Cortex of kidney (tissue), 1 donor: ENCODE measurements at places on chromosomes 13 and 19.

DNA sequence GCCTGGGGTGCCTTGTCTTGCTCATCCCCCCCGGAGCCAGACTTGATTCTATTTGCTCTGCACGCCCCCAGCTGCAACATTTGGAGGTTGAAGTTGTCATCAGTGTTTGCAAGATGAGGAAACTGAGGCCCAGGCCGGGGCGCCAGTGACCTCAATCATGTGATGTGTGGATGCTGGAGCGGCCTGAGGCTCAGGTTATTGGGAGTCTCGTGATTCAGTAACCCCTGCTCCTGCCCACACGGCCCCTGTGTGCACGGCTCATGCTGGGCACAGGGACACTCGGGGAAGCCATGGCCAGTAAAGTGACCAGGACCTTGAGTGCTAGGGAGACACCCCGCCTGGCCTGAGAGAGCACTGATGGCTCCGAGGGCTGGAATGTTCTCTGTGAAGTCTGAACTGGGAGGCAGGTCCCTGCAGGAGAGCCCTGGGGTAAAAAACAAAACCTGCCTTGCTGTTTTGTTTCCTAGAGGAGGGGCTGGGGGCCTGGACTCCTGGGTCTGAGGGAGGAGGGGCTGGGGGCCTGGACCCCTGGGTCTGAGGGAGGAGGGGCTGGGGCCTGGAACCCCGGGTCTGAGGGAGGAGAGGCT, 1.9 kb downstream of the FGF21 start:
- DNase-seq: no peak

GRCh38 chr19:46241626-46242025, 12.1 kb downstream of the IGFL1 start:
- no peak for DNase-seq

DNA sequence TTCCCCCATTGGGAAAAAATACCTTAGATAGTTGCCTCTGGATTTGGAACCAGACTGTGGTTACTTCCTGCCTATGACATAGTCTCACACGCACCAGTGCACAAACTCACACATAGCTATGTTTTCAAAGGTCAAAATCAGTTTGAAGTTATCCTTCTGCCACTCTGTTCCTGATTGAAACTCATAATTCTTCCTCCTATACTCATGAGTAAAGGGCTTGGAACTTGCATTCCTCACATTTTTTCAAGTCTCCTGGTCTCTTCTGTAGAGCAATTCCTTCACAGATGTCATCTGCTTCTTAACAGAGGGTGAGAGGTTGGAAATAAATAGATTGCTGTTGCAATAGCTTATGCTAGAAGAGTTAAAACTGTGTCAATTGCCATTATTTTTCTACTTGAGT, 18.6 kb upstream of the POSTN start:
- DNase-seq: no peak

DNA sequence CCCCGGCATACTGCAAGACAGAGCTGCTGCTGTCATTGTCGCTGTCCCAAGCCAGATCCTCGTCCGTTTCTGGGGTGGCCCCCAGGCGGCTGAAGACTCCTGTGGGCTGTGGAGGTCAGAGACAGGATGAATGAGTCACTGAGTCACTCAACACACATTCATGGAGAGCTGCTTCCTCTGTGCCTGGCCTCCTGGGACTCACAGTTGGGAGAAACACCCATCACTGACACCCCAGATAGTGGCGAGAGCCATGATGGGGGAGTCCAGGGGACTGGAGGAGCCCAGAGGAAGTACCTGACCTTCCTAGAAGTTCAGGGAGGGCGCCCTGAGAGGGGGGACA, 26.0 kb downstream of the C19orf47 start:
- DNase-seq: no peak

- no peak for DNase-seq
Observed at GRCh38 chr13:35851881-35852280, 279.3 kb downstream of the DCLK1 start.

GRCh38 chr13:33182729-33183128, 102.8 kb downstream of the STARD13 start:
- no peak for DNase-seq
